ENCODE measurements at places on chromosomes 7 and 10.

GRCh38 chr7:88399036-88399435, 92.3 kb upstream of the STEAP4 start:
- DNase-seq = no peak

DNA sequence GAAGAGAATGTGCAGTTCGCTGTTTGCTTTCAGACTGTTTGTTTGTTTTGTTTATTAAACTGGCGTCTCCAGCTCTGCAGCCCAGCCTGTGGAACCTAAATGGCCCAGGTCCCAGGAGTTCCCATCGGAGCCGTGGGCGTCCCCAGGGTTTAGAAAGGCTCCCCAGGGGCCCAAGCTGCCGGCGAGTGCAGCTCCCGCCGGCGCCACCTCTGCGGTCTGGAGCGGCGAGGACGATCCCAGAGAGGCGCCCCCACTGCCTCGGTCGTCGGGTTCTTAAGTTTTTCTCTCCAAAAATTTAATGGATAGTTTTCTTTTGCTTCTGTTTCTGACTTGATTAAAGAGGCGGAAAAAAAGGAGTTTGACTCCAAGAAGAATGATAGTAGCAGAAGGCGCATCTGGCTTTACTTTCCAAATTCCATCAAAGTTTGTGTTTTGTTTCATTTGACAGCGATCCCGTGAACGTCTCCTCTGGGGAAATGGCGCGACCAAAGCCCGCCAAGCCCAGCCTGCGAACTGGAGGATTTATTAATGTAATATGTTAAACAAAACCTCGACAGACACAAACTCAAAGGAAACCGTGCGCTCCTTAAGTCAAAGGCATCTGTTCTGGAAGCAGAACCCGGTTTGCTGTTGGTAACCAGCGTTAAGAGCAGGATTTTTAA, 718 bp upstream of the FZD1 start:
- DNase-seq = peak; percentile 44

DNA sequence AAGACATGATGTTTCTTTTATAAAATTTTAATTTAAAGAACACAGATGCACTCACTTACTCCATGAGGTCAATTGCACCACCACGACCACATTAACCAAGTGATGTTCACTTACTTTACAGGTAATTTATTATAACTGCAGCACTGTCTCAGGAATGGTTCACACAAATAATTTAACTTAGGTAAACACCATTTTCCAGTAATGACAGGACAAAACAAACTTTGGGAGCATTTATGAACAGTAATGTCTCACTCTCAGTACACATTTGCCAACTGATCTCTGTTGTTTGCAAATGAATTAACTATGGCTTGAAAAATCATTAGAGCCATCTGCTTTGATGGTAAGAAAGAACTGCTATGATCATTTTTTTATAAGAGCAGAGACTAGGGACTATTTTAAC, 150.4 kb downstream of the ETV1 start:
- DNase-seq = no peak

DNA sequence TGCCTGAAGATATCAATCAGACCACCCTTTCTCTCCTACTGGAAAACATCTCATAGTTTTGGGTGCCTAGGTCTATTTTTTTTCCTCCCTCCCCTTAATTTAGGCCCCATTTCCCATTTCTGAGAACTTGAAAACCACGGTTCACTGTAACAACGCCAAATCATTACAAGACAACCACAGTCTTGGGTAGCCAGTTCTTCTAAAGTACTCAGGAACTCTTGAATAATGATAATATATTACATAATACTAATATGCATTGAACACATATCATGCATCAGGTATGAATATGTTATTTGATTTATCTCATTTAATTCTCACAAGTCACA, 185.1 kb upstream of the ADO start:
- no peak for DNase-seq

GRCh38 chr7:157903296-157903695, 566.5 kb downstream of the DNAJB6 start:
- DNase-seq = no peak

DNA sequence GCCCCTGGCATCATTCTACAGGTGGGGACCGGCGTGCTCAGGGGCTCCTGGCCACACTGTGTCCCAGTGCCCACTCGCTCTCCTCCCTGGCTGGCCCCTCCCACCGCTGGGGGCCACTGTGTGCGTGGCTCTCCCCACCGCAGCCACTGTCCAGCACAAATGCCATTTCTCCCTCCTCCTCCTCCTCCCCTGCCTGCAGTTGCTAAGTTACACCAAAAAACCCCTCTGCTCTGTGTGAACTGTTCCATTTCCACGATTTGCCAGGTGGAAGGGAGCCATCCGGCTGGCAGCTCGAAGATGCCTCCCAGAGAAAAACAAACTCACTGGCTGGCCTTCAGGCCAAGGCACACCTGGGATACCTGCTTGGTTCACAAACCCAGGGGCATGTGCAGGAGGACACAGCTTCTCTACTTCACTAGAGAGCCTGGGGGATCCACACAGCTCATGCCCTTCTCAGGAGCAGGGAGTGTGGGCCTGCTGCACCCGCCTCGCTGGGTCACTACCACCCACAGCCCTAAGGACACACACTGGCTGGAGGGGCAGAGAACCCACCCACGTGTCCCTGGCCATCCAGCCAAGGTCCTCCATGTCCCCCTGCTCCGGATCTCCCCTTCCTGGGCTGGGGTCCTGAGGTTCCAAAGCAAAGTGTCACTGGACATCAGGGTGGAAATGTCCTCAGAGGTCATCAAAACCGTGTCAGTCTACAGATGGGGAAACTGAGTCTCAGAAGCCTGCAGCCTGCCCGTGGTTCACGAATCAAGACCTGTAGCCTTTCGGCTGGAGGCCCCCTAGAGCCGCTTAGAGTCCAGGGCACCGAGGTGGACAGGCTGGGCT, 1.7 kb downstream of the RASGEF1A start:
- DNase-seq = no peak

DNA sequence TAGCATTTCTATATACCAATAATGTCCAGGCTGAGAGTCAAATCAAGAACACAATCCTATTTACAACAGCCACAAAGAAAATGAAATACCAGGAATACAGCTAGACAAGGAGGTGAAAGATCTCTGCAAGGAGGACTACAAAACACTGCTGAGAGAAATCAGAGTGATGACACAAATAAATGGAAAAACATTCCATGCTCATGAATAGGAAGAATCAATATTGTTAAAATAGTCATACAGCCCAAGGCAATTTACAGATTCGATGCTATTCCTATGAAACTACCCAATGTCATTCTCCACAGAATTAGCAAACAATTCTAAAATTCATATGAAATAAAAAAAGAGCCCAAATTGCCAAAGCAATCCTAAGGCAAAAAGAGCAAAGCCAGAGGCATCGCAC, 116.8 kb upstream of the ZNF32 start:
- DNase-seq = no peak

GRCh38 chr10:60757420-60757895, 20.8 kb upstream of the CDK1 start:
- no peak for DNase-seq

Data from NCI-H524 (cell line).